Sigmoid colon (tissue), 7 donors: ENCODE measurements at places on chromosomes 11 and 22. TPM values are rescaled to one million over a fixed set of nuclear protein-coding genes. Genes with fewer than 3 reads are reported as not detected.

ISX gene
- 0.83 TPM for total RNA-seq

PIWIL4 gene
- 8.1 TPM for total RNA-seq

APOL5 gene
- not detected for total RNA-seq

SLC7A4 gene
- 0.16 TPM for total RNA-seq

MEI1 gene
- total RNA-seq: 1.2 TPM

TIGD3 gene
- total RNA-seq: 0.36 TPM

MYBPC3 gene
- not detected for total RNA-seq

KCNJ1 gene
- total RNA-seq: not detected

BBOX1 gene
- total RNA-seq: not detected

HPS5 gene
- total RNA-seq: 17.7 TPM

CSNK2A3 gene
- 3.5 TPM for total RNA-seq

RAB36 gene
- 5.3 TPM for total RNA-seq

GRAMD1B gene
- 4.3 TPM for total RNA-seq

OR4C11 gene
- not detected for total RNA-seq

ACRV1 gene
- total RNA-seq: not detected

SERPING1 gene
- 249 TPM for total RNA-seq

TRIM48 gene
- total RNA-seq: not detected

POU2AF2 gene
- total RNA-seq: not detected

KRTAP5-1 gene
- not detected for total RNA-seq

MAPK1 gene
- total RNA-seq: 44.1 TPM

C11orf87 gene
- total RNA-seq: not detected

BEST1 gene
- total RNA-seq: 0.83 TPM

PRG2 gene
- total RNA-seq: not detected

MUC5AC gene
- under 0.01 TPM for total RNA-seq

DBX1 gene
- not detected for total RNA-seq

TBCEL gene
- 41.9 TPM for total RNA-seq

CASP1 gene
- total RNA-seq: 8.3 TPM

GAS2L1 gene
- 16.4 TPM for total RNA-seq

OR51B5 gene
- not detected for total RNA-seq

KCNK4 gene
- not detected for total RNA-seq

DDIAS gene
- 0.41 TPM for total RNA-seq

OR52M1 gene
- not detected for total RNA-seq

ATG2A gene
- total RNA-seq: 14.4 TPM

NCR3LG1 gene
- 2.9 TPM for total RNA-seq

B4GALNT4 gene
- total RNA-seq: 2.0 TPM

KCNK7 gene
- total RNA-seq: 0.54 TPM

INPP5J gene
- 2.2 TPM for total RNA-seq

CRYAB gene
- 264 TPM for total RNA-seq

C22orf15 gene
- not detected for total RNA-seq

MFNG gene
- total RNA-seq: 10.0 TPM

OR52E8 gene
- total RNA-seq: not detected

RASD2 gene
- 22.8 TPM for total RNA-seq

NXPE4 gene
- total RNA-seq: 0.36 TPM

MS4A6A gene
- total RNA-seq: 66.0 TPM

ANGPTL5 gene
- 0.36 TPM for total RNA-seq

TRIM51 gene
- total RNA-seq: not detected

MB gene
- not detected for total RNA-seq

OVOL1 gene
- not detected for total RNA-seq

NPTXR gene
- 6.1 TPM for total RNA-seq

CLTCL1 gene
- 2.4 TPM for total RNA-seq

FJX1 gene
- total RNA-seq: 2.6 TPM
